ENCODE measurements at places on chromosomes 16 and 17. TPM values are rescaled to one million over a fixed set of nuclear protein-coding genes. Genes with fewer than 3 reads are reported as not detected.

DNA sequence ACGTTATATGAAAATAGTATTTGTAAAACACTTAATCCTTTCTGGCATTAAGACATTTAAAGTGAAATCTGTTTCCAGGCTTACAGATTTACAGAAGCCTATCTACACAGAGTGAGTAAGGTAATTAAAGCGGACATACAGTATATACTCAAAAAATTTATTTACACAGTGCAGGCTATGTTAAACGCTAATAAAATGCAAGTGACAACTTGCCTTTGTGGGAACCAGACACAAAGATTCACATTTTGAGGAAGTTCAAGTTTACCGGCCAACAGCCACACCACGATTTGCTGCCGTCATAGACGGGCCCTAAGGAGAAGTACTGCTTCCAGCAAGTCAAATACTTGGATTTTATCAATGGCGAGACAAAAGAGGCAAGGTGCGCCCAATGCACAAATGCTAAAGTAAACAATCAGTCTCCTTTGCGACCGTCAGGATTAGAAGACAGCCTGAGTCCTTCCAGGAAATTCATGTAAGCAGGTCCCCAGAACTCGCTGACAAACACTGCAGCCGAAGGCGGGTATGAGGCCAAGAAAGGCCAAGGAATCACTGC, 801 bp downstream of the VPS35 start:
- peak; percentile 75 for DNase-seq

GRCh38 chr16:31055613-31056012, 18.4 kb downstream of the ZNF668 start:
- no peak for DNase-seq

- DNase-seq, result no peak
Observed at GRCh38 chr17:59149841-59150511, 5.0 kb downstream of the SKA2 start.

- no peak for DNase-seq
Observed at GRCh38 chr16:1163567-1164055, 10.7 kb downstream of the CACNA1H start.

KRT33B gene
- polyA plus RNA-seq, result not detected

PPM1E gene
- not detected for polyA plus RNA-seq

EME1 gene
- polyA plus RNA-seq, result 0.78 TPM

DNA sequence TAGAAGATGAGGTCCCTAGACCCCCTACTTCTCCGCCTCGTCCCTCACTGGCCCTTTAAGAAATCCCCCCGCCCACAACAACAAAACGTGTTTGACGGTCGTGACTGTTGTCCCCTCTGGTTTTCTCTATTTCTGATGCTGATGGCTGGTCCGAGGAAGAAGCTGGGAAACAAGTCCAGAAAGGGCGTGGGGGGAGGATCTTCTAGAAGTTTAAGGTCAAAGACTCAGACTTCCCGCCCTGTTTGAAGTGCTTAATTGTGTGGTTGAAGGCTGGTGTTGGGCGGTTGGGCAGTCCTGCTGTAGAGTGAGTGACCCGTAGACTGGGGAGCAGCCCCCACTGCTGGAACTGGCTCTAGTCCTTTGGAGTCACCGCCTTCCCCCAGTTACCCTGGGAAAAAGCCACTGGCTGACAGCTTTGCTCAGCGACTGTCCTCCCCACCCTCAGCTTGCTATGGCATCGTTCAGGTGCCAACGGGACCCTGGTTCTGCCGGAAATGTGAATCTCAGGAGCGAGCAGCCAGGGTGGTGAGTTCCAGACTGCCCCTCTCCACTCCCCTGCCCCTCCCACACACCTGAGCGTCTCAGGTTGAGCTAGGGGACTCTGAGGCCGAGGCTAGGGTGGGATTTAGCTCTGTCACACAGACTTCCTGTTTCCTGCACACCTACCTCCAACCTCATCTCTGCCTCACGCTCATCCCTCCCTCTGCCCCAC, 1.6 kb downstream of the MLLT6 start:
- peak; percentile 29 for DNase-seq

DNA sequence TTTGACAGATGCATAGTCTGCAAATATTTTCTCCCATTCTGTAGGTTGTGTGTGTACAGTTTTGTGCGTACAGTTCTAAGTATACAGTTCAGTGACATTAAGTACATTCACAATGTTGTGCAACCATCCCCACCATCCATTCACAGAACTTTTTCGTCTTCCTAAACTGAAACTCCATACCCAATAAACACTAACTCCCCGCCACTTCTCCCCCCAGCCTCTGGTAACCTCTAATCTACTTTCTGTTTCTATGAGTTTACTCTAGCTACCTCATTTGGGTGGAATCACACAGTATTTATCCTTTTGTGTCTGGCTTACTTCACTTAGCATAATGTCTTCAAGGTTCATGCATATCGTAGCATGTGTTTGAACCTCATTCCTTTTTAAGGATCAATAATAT, 14.3 kb downstream of the PIK3R5 start:
- no peak for DNase-seq

DNA sequence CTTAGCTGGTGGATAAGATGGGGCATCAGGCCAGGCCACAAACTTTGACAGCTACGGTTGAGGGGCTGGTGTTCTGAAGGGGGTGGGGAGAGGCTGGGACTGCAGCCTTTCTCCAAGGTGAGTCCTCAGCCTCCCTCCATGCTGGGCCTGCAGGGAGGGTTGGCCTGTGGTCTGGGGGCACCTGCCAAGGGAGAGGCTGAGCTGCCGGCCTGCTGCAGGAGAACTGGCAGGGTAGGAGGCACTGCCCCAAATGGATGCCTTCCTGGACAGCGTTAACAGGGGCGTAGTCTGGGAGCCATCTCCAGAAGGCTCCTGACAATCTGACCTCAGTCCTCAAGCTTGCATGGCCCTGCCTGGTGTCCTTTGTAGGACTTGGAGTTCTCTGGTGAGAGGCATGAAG, 5.1 kb downstream of the ELMO3 start:
- no peak for DNase-seq

DNA sequence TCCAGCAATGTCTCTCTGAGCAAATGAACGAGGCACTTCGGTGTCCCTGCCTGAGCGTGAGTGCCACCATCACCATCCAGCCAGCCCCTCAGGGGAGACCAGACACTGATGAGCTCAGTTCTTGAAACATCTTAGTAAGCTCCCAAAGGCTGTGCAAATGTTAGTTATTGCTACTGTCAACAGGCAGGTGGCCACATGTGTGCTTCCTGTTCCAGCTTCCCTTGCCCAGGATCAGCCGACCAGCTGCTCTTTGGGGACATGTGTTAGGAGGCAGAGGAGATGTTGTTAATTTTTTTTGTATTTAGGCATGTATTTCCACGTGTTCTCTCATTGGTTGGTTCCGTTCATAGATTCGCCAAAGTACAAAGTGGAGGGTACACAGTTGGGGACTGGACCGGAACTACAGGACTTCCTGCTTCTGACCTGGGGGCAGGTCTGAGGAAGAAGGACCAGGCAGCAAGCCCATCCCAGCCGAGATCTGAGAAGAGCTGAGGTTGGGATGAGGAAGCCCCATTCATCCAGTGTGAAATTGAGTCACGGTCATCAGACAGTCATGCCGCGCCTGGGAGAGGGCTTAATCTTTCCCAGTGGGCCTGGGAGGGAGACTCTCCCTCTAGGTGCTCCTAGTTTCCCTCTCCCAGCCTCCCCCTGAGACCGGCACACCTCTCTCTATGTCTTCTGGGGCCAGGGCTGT, 3.8 kb downstream of the TTYH2 start:
- DNase-seq, result no peak

OR3A3 gene
- not detected for polyA plus RNA-seq

ZNRF1 gene
- polyA plus RNA-seq, result not detected

- DNase-seq, result no peak
Observed at GRCh38 chr17:37815536-37815935, 70.7 kb upstream of the HNF1B start.

DNA sequence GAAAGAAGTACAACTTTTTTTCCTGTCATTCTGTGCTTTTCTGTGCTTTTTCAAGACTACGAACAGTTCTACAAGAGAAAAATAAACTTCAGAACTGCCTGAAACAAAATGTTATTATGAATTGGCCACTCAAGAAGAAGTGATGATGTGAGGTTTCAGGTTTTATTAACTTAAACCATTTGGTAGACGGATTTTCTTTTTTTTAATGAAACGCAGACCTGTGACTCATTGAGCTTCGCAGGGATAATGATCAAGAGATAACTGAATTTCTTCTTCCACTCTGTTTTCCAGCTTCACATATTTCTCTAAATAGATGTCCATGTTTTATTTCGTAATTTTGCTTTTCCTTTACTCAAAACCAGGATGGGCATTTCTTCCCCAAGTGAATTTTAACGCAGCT, 32.7 kb downstream of the AIPL1 start:
- DNase-seq, result no peak

ZNF597 gene
- polyA plus RNA-seq, result 2.5 TPM

DNA sequence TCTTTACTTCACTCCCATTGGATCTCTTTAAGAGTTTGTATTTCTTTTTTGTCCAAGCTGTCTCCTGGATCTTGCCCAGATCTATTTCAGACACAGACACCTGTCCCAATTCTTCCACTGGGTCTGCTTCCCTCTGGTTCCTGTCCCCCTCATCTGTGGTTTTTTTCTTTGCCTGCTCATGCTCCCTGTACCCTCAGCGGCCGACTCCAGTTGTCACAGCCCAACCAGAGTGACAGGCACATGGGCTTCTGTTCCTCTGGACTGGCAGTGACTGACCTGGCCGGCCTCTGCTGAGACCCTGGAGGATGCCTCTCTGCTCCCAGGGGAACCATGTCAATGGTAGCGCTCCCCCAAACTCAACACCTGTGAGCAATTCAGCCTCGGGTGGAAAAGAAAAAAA, 142.6 kb downstream of the WSCD1 start:
- no peak for DNase-seq

DNA sequence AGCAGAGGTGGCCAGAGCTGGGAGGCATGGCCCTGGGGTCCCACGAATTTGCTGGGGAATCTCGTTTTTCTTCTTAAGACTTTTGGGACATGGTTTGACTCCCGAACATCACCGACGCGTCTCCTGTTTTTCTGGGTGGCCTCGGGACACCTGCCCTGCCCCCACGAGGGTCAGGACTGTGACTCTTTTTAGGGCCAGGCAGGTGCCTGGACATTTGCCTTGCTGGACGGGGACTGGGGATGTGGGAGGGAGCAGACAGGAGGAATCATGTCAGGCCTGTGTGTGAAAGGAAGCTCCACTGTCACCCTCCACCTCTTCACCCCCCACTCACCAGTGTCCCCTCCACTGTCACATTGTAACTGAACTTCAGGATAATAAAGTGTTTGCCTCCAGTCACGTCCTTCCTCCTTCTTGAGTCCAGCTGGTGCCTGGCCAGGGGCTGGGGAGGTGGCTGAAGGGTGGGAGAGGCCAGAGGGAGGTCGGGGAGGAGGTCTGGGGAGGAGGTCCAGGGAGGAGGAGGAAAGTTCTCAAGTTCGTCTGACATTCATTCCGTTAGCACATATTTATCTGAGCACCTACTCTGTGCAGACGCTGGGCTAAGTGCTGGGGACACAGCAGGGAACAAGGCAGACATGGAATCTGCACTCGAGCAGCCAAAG, 2.3 kb downstream of the CSF3 start:
- no peak for DNase-seq

GRCh38 chr17:79029327-79030009, 5.5 kb downstream of the C1QTNF1 start:
- no peak for DNase-seq

METTL2A gene
- polyA plus RNA-seq, result 9.6 TPM

GRCh38 chr16:17963185-17963836, 373.2 kb downstream of the NPIPA8 start:
- no peak for DNase-seq

DNA sequence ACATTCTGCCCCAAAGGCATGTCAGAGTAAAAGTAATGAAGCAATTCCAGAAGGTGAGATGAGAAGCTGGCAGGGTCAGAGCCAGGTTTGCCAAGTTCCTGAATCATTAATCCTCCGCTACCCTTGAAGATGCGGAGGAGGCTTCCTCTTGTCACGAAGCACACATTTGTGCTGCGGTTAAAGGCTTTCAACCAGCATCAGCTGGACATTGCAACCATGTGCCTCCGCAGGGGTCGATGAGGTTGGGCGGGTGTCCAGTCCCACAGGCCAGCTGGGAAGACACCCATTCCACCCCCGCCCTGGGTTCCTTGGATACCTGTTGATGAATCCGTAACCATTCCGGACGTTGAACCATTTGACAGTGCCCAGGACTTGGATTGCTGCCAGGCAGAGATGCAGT, 1.3 kb downstream of the YBX2 start:
- DNase-seq, result no peak

GRCh38 chr17:61783556-61784304, 79.6 kb downstream of the BRIP1 start:
- peak; percentile 10 for DNase-seq

- peak; percentile 32 for DNase-seq
Observed at GRCh38 chr16:50627419-50627818, 53.7 kb downstream of the SNX20 start.

DNA sequence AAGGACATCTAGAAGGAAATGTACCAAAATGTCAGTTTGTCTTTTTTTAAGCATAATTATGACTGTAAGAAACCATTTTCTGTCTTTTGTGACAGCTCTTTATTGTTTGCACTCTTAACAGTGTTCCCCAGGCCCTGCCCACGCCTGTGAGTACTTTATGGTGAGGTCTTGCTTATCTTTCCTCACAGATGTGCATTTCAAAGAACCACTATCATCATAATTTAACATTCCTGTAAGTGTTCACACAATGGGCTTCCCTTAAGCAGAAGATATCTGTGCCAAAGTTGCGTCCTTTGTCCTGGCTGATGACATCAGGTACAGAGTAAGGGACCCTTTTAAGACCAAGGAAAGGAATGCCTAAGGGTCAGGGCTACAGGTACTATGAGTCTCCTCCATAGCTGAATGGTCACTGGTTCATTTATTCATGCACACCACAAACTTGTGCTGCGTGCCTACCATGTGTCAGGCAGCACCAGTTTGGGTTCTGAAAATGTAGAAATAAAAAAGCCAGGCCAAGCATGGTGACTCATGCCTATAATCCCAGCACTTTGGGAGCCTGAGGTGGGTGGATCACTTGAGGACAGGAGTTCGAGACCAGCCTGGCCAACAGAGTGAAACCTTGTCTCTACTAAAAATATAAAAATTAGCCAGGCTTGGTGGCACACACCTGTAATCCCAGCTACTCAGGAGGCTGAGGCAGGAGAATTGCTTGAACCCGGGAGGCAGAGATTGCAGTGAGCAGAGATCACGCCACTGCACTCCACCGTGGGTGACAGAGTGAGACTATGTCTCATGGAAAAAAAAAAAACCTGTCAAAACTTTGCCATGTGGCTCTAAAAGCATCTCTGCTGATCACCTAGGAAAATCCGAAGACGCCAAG, 55.4 kb upstream of the NLK start:
- no peak for DNase-seq

ACSF3 gene
- polyA plus RNA-seq, result 34.7 TPM

FBXW10B gene
- polyA plus RNA-seq, result not detected

MGRN1 gene
- 6.5 TPM for polyA plus RNA-seq

GRCh38 chr17:68297195-68297594, 5.9 kb downstream of the ARSG start:
- no peak for DNase-seq

MYH11 gene
- polyA plus RNA-seq, result 0.41 TPM

GRN gene
- polyA plus RNA-seq, result 114 TPM

- DNase-seq, result no peak
Observed at GRCh38 chr16:49061137-49061714, 220.4 kb downstream of the CBLN1 start.

NETO2 gene
- 0.69 TPM for polyA plus RNA-seq

Data from naive B cell (primary cell).